ENCODE measurements at places on chromosomes 5 and 9.

DNA sequence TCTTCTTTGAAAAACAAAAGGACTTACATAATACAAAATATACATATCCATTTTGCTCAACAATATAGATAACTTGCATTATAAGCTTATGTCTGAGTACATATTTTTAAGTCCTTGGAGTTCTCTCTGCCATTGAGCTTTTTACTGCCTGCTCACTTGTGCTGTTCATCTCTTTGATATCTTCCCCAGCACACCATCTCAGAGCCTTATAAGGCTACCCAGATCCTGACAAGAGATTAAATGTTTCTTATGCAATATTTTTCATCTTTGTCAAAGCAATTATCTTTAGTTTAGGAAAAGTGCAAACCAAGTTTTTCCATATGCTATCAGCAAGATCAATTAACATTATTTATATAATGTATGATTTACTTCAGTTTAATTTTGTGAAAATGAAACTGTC lies 60.7 kb upstream of the ITGA1 start:
- DNase-seq = no peak

DNA sequence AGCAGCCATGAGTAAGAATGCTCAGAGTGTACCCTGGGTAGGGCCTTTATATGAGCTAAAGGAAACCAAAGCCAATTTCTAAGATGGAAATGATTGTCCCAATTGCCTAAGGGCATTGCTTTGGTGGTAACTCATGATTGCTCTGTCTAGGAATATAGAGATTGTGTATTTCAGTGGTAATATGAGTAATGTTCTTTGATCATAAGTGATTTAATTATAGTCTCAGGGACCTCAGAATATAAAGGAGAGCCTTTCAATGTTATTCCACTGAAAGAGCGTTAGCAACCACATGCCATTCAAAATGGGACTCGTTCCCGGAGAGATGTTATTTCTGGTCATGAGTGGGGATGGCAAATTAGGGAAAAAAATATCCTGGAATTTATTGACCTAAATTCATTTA lies 340.5 kb downstream of the ARHGEF28 start:
- DNase-seq = no peak

- DNase-seq = no peak
Measured at GRCh38 chr9:33459115-33459514, 11.7 kb upstream of the AQP3 start.

GRCh38 chr5:2001300-2001699 lies 118.6 kb upstream of the IRX4 start:
- no peak for DNase-seq

GRCh38 chr9:107922260-107922659 lies 432.7 kb upstream of the KLF4 start:
- DNase-seq = no peak

DNA sequence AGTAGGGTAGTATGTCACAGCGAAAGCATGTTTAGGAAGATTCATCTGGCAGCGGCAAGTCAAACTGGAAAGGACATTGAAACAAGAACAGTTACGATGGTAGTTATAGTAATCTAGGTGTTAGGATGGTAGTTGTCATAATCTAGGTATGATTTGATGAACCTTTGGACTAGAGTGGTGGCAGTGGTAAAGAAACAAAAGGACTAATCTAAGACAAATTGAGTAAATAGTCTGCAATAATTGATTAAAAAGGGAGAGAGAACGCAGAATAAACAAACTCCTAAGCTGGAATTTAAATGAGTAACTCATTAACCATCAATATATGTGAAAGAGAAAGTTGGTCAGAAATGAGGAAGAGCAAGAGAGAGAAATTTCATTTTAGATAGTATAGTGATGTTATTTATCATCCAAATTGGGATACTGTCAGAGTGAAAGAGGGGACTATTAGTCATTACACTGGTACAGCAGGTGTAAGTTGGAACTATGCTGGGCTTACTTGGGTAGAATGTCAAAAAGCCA lies 56.8 kb downstream of the MTREX start:
- DNase-seq = no peak

DNA sequence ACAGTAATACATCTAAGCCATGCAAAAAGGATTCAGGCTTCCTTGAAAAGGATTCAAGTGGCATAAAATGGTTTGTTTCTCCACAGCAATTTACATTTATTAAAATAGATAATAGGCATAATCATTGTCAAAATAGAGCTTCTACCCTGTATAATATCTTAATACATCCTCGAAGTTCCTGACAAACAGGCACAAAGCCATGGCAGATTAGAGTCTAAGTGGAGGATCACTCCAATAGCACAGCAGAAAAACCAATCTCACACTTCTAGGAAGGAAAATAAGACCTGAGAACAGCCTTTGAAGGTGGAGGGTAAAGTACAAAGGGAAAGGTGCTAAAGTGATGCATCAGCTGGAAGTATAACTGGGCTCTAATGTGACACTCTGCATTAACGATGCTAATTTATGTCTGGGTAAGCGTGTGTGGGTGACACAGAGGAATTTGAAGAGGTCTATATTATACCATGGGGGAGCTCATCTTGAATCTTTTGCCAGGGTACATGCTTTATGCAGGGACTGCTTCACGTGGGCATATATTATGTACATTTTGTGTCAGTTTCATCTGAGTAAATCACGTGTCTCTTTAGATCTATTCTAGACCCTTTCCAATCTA lies 28.8 kb downstream of the PPP2R2B start:
- DNase-seq = no peak

Measured in NCI-H187 treated with DMSO at 0.1 percent for 48 hours (cell line).